ENCODE measurements at places on chromosomes 6 and 20.

DNA sequence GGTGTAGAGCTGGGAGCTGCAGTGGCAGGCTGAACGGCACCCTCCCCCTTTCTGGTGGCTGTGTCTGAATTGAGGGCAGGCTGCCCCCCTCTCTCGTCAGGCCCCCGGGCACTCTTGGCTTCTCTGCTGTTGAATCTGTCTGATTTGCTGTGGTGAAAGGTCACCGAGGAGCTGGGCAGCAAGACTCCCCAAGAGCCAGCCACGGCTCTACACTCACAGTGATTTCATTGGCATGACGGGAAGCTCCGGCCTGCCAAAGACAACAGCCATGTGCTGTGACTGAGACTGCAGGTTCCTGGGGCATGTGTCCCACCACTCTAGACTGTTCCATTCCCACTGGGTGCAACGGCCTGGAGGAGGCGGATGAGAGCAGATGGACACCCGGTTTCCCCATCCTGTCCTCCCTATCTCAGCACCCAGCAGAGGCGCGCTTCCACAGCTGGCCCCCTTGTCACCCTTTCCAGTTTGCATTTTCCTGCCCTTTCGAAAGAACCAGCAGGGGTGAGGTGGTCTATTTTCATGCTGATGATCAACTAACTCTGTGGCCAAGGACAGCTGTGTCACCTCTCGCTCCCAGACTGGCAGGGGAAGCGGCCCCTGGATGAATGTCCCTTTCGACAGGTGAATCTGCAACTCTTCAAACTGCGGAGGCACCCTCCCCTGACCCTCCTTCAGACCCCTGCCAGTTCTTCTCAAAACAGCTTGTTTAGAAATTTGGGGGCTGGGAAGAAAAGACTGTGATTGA lies 2.2 kb downstream of the APCDD1L start:
- no peak for DNase-seq

GRCh38 chr20:49398401-49399144 lies 83.9 kb downstream of the KCNB1 start:
- DNase-seq, result no peak

DNA sequence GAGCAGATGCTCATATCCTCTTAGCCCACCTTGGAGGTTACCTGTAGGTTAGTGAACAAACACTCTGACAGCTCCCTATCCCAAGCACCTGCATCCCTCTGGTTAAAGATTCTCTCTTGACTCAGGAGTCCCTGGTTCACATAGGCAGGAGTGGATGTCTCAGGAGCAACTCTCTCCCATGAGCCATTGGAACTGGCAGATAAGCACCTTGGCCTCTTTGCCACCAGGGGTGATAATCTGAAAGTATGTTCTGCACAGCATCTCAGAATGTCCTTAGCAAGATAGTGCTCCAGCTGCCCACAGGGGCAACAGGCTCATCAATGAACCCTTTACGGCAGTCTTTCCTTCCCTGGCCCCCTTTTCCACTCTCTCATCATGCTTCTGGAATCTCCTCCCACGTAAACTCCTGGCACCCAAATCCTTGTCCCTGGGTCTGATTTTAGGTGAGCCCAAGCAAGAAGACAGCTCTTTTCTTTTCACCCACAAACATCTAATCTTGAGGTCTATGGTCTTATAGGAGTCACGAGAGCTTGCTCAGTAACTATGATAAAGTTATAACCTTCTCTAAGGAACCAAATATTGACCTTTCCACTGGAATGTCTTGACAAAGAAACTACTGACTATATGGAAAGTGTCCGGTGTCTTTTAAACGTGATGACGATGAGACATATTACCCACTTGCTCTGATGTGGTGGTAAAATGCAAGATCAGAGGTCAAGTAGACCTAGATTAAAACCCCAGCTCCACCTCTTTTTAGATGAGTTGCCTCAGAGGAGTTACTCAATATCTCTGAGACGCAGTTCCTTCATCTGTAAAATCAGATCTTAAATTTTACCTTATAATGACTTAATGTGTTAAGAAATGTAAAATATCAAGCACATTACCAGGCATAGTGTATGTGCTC lies 39.8 kb upstream of the ISM1 start:
- no peak for DNase-seq

DNA sequence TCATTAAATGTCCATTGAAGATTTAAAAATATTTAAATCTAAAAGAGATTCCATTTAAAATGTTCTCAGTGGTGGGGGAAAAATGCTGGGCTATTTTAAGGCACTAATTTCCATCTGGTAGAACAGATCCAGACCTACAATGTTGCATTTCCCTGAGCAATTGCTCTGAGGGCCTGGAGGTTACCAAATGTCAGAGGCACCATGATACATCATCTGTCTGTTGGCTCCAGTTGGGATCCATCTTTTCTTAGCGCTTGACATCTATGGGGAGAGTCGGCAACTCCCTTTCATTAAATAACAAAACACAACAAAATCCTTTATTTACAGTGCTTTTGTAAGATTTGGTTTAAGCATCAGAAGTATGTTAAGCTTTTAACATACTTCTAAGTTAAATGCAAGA lies 224.5 kb downstream of the FOXC1 start:
- DNase-seq, result no peak

- DNase-seq, result no peak
Measured at GRCh38 chr20:25252686-25253421, 5.0 kb downstream of the PYGB start.

DNA sequence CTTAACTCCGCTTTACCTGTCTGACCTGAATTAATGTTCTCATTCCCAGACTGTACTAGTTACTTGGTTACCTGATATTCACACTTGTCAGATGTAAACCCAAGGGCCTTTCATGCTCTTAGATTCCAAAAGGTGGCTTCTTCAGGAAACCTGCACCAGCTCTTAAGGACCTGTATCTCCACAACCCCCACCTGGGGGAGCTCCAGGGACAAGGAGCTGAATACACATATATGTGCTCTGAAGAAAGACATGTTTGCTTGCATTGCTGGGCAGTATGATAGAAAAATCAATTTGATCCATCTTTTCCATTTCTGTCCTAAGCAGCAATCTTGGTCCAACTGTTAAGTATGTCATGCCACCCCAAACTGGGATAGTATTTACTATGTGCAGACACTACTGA lies 64.8 kb upstream of the POU3F2 start:
- DNase-seq, result no peak

DNA sequence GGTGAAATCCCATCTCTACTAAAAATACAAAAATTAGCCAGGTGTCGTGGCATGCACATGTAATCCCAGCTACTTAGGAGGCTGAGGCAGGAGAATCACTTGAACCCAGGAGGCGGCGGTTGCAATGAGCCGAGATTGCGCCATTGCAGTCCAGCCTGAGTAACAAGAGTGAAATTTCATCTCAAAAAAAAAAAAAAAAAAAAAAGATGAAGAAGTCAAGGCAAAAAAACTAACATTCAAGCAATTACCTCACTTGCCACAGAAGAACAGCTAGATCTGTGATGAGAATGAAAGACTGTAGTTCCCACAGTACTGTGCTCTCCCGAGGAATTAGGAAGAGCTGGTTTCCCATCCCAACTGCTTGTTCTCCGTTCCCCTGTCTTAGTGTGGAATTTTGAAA lies 144.7 kb upstream of the ECI2 start:
- DNase-seq, result no peak

DNA sequence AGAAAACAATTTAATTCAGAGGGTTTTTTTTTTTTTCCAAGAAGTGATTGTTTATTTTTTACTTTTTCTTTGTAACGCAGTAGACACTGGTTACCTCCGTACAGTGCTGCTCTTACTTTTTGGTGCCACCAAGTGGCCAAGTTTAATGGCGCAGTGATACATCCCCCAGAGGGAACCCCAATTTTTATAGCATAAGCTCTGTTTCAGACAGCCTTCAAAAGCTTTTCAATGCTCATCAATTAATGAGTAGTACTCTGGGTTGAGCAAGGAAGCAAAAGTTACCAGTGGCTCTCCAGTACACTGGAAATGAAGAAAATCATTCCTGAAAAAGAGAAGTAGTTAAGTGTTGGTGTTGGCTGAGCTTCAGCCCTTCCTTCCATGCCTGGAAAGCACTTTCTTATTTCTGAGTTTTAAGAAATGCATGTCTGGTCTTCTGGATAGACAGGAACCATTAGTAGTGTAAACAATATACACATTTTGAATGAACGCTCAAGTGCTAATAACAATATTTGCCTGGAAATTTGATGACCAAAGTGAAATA lies 129.1 kb upstream of the SMLR1 start:
- no peak for DNase-seq

DNA sequence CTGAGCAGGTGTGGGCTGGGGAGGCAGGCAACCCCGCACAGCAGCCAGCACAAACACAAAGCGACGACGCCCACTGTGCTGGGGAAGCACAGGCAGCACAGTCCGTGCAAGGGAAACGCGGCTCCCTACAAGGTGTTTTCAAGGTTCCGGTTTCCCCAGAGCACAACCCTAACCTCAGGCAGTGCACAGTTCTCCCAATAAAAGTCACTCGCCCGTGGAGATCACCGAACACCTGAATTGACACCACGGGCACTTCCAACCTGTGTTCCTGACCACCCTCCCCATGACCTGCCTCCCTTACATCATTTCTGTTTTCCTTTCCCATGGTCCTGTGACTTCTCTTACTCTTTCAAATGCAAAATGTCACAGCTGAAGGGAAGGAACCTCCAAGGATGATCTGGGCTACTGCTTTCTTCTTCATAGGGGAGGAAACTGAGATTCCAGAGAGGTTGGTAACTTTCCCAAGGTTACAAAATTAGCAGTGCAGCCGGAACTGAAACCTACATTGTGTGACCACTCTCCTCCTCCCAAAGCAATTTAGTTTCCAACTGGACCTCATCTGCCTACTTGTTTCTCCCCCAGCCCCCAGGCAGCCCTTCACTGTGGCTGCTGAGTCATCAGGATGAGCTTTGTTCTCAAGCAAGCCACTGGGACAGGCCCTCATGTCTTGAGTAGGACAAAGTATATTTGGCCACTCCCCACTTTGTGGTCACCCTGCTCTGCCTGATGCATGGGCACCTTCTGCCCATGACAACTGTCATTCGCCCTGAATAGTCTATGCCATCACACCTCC lies 125.3 kb downstream of the ATXN1 start:
- DNase-seq, result no peak

GRCh38 chr20:63005862-63006539 lies 763 bp downstream of the BHLHE23 start:
- DNase-seq, result no peak

- no peak for DNase-seq
Measured at GRCh38 chr20:10632721-10633509, 40.9 kb downstream of the JAG1 start.

DNA sequence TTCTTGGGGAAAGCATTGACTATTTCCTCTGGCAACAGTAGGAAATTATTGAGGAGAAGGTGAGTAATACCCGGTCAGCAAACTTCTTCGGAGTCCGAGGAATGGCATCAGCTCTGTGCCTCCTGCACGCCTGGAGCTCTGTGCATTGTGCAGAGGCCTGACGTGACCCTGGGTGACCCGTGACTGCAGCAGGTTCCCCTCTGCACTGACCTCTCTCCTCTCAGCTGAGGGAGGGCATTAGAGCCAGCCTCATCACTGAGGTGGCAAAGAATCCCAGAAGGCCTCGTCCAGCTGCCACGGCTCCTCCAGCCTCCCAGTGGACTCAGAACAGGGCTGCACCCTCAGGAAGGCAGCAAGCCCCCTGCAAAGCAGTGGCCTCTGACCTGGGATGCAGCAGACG lies 502.9 kb downstream of the CD83 start:
- no peak for DNase-seq

DNA sequence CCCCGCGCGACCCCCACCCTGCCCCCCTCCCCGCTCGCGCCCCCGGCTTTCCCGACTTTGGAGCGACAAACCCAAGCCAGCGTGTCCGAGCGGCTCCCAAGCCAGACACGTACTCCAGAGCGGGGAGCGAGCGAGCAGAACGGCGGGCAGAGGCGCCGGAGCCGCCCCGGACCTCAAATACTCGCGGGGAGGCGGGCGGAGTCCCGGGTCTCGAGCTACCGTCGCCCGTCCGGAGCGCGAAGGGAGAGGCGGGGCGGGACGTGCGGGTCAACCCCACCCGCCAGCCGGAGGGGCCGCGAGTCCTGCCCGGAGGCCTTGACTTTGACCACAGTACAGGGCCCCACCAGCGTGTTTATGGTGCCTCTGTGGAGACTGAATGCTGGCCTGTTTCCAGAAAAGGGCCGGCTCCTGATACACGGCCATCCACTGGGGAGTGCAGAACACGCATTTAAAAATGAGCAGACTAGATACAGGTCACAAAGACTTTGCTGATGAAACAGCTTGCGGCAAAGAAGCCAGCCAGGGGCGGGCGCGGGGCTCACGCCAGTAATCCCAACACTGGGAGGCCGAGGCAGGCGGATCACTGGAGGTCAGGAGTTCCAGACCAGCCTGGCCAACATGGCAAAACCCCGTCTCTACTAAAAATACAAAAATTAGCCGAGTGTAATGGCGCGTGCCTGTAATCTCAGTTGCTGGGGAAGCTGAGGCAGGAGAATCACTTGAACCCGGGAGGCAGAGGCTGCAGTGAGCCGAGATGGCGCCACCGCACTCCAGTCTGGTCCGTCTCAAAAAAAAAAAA lies at the start of gene SERPINB6:
Gene SERPINB6, minus strand, starts transcription at position 148 of the 799 bp plus-strand sequence. CDS start 12,235 bp downstream, outside the sequence.
- no peak for DNase-seq

DNA sequence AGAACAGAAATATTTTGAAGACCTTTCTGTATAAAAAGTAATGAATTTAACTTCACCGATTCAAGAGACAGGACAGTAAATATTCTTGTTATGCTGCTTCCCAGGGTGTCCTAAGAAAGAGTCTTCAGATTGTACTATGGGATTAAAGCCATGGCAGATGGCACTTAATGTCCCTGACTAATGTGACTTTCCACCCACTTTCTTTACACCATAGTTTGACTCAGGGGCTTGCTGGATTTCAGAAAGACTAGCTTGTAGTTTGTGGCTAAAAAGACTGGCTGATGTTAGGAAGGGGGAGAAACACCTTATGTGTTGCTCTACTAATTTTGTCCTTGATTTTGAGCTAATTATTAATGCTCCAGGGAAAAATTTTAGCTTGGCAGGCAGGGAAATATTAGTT lies 75.9 kb downstream of the UTRN start:
- DNase-seq, result no peak

DNA sequence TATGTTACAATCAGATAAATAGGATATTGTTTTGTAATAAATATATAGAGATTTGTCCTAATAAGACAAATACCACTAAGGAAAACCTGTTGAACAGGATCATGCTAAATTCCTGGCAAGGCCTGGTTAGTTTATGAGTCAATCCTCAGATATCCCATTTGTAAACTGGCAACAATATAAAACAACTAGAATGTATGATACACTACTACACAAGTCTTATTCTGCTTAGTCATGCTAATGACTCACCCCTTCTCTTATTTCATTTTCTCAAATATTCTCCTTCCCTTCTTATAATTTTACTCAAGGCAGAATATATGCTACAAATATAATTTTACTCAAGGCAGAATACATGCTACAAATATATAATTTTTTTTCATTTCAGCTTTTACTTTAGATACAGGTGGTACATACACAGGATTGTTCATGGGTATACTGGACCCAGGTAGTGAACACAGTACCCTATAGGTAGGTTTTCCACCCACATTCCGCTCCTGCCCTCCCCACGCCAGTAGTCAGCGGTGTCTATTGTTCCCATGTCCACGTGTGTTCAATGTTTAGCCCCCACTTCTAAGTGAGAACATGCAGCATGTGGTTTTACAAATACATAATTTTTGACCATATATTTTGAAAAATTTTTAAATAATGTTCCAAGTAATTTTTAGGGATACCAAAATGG lies 6.3 kb downstream of the OSER1 start:
- no peak for DNase-seq
